Astrocyte of the spinal cord (primary cell): ENCODE measurements at places on chromosomes 2 and 18.

GRCh38 chr2:40388161-40388560 is 63.7 kb downstream of the SLC8A1 start:
- DNase-seq, result no peak

GRCh38 chr2:146997945-146998344 is 846.9 kb upstream of the ACVR2A start:
- DNase-seq, result no peak

GRCh38 chr2:102049756-102050443 is 58.1 kb downstream of the IL1R2 start:
- DNase-seq, result no peak

- no peak for DNase-seq
Measured at GRCh38 chr2:85377083-85377482, 22.5 kb downstream of the ELMOD3 start.

- no peak for DNase-seq
Measured at GRCh38 chr2:16109368-16109820, 169.0 kb downstream of the MYCN start.

- no peak for DNase-seq
Measured at GRCh38 chr2:219675221-219675620, 47.8 kb downstream of the SLC4A3 start.

DNA sequence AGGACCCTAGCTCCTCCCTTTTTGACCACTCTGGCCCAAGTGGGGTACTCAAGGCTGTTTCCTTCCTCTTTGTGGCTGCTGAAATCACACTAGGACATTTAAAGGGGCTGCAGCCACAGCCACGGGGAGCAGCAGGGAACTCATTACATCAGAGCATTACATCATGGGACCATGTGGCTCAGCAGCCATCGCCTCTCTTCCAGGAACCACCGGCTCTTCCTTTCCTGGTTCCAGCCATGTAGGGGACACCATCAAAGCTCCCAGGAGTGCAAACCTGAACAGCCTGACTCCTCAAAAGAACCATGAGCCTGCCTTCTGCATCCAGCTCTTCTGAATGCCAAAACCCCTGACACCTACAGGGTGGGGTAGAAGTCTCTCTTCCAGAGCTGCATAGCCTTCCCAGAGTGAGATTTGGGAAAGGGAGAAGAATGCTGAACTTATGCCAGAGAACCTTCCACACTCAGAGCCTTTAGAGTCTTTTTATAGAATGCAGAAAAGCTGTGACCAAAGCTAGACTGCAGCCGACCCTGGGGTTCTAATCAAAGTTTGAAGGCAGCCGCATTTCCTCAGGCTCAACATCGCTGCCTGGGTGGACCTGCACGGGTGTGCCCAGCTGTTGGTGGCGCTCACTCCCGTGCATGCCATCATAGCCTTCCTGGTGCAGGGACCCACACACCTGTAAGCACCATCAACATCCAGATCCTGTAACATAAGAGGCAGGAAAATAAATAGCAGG is 121.7 kb downstream of the KLHL29 start:
- no peak for DNase-seq

DNA sequence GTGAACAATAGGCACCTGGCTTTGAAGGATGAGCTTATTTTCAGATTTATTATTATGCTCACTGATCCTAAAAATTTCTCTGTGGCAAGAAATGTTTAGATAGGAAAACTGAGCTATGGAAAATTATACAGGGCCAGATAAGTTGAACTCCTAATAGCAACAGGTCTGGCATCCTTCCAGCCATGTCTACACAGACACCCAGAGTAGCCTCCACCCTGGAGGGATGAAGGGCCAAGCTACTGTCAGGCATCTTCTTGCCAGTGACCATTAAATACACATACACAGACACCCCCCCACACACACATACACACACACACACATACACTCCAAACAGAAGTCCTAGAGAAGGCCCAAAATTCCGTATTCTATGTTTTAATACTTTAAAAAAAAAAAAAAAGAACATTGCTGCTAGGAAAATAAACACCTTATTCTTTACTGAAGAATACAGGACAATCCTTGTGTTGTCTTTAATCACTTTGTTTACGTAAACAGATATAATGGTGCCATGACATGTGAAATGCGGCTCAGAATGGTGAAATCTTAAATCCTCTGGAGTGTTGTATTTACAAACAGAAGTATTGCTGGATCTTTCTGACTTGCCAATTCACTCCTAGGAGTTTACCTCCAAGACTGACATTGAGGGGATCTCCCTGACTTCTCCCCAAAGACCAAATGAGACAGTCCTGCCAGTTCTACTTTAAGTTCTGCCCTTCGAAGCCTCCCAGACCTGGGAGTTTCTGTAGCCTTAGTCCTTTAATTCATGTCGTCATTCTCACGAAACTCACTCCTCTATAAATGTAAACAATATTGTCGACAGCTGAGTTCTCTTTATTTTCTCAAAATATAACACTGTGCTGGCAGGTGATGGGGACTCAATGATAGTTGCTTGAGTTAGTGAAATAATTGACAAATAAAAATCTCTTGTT is 163.1 kb downstream of the ANTXR1 start:
- no peak for DNase-seq

GRCh38 chr18:38602341-38602740 is 1036.7 kb upstream of the CELF4 start:
- DNase-seq, result no peak

DNA sequence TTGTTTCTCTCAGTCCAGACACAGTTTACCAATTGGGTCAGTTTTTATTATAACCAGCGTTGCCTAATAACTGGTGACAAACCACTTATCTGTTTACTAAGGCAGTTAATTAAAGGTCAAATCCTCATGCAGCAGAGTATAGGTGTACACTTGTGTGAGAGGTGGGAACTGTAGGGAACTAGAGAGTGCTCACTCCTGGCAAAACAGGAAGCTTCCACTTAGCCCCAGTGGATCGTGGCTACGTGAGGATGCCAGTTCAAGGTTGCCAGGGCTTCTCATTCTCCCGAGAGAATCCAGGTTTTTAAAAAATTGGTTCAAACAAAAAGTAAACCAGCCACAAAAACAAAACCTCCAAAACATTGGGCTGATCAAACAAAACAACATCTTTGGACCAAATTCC is 8.1 kb downstream of the CYBRD1 start:
- no peak for DNase-seq

DNA sequence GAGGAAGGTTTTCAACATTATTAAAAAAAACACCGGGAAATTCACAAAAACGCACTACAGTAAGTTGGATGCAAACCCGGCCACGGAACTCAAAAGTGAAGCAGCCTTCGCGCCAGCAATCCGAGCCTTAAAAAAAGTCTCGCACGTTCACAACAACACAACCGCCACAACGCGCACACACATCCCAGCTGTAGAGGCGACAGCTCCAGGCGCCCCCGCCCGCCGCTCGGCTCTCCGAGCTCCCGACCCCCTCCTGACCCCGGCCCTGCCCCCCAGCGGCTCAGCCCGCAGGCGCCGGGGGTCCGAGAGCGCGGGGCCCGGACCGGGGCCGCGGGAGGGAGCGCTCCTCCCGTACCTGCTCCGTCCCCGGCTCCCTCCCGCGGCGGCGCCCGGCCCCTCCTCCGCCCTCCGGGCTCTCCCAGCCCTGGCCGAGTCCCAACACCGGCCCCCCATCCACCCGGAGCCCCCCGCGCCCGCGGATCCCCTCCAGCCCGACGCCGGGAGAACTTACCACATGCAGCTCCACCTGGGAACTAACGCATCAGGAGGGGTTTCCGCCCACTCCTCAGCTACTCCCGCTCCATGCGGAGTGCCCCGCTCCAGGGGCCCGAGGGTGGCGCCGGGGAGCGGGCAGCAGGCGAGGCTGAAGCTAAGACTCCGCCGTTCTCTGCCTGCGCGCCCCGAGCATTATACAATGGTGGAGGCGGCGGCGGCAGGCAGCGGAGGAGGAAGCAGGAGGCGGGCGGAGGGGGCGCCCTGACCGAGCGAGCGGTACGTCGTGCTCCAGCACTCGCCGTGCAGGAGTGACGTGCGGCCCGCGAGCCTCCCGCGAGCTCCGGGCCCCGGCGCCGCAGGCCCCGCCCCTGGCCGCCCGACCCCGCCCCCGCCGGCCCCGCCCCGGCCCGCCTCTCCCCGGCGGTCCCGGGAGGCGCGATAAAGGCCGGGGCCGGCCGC is at the start of gene SERTAD2:
TSS of gene SERTAD2 (minus strand) at position 805 of the 954 bp plus-strand sequence. CDS start 17,042 bp downstream, outside the sequence.
- peak; percentile 87 for DNase-seq

DNA sequence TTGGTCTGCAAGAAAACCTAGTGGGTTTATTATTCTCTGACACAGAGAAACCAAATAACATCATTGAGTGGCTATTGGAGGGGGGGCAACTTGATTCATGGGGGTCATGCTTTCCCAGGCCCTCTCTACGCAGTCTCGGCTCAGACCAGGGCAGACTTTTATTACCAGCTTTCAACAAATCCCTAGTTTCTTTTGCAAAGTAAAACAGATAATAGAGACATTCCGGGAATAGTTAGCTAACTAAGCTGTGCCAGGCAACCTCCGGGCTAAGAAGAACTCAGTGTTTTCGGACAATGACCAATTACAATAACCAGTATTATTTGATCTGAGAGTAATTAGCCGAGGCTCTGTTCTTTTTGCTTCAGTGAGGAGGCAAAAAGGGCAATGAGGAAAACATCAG is 66.3 kb downstream of the CDK15 start:
- no peak for DNase-seq

DNA sequence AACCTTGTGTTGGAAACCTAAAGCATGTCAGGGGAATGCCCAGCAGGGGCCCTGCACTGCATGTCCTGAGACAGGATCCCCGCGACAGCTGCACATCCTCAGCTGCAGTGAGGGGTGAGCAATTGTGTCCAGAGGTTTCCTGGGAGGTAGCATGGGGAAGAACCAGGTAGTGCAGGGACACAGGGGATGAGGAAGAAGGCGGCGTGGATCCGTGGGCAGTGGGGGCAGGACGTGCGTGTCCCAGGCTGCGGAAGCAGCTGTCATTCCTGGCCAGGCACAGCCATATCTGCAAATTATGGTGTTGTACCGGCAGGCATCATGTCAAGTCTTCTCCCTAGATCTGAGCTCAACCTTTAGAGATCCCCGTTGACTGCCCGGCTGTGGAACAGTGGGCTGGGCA is 238.2 kb upstream of the MYT1L start:
- no peak for DNase-seq

GRCh38 chr2:219179601-219180465 is 1.8 kb downstream of the RETREG2 start:
- DNase-seq, result no peak

DNA sequence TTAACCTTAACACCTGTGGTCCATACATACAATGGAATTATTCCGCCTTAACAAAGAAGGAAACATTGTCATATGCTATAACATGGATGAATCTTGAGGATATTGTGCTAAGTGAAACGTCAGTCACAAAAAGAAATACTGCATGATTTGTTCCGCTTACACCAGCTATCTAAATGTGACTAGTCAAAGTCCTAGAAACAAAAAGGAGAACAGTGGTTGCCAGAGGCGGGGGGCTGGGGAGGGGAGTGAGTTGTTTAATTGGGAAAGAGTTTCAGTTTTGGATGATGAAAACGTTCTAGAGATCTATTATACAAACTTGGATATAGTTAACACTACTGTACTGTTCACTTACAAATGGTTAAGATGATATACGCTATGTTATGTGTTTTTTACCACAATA is 72.0 kb downstream of the SPRED2 start:
- DNase-seq, result no peak

- no peak for DNase-seq
Measured at GRCh38 chr2:24469148-24469650, 21.9 kb upstream of the NCOA1 start.

GRCh38 chr2:150809103-150809502 is 321.6 kb upstream of the RND3 start:
- DNase-seq, result no peak

DNA sequence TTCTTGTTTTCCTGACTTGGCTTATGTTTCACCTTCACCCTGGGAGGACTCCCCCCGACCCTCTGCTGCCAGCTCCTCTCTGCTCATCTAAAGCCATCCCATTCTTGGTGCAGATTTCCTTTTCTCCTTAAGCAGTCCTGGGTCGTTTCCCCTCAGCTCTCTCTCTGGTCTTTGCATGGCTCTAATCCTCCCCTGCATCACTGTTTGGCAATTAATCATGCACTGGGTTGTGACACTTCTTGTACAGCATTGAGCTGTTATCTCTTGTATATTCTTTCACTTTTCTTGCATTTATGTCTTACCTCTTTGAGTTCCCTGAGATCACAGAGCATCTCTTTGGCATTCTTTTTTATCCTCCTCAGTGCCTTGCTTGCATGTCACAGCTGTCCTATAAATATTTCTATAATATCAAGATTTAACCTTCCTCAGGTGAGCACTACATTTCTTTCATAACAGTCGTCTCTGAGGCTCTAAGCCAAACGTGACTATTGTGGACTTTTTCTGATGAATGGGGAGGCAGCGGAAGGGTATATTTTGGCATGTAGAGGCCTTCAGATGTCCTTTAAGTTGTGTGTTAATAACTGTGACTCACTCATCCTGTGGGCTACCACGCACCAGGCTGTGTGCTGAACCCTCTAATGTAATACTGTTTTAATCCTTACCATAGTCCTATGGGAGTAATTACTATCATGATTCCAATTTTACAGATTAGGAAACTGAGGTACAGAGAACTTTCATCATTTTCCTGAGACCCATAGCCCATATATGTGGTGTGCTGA is 507.5 kb downstream of the SLC4A3 start:
- no peak for DNase-seq
